Bronchial epithelial cell (primary cell): ENCODE measurements at places on chromosomes 6 and 20.
A peak's percentile ranks its signal among the peaks of the same experiment; 100 is the strongest.

GRCh38 chr6:52098721-52099120 is 11.3 kb upstream of the PKHD1 start:
- peak; percentile 15 for DNase-seq

GRCh38 chr6:87375315-87375714 is 30.7 kb downstream of the C6orf163 start:
- DNase-seq: peak; percentile 74

GRCh38 chr6:132199343-132199742 is 201.9 kb downstream of the MOXD1 start:
- DNase-seq: peak; percentile 51

- DNase-seq: no peak
These were observed 23.8 kb downstream of the MYT1 start for GRCh38 chr20:64188091-64188490.

- peak; percentile 20 for DNase-seq
These were observed 2.2 kb upstream of the RWDD1 start for GRCh38 chr6:116568821-116569755.

DNA sequence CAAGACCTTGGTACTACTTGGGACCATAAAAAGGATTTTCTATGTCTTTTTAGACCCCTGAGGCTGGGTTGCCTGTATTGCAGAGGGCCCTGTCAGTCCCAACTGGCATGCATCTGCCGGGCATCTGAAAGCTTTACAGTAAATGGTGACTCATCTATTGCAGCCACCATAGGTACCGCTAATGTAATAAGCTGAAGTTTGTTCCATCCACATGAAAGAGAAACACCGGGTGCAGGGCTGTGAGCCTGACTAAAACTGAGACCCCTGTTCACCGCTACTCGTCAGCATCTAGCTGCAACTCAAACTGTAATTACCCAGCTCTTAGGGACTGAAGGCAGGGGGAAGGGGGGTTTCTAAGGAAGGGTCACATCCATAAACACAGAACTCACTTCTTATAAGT is 49.5 kb downstream of the TRERF1 start:
- peak; percentile 72 for DNase-seq

DNA sequence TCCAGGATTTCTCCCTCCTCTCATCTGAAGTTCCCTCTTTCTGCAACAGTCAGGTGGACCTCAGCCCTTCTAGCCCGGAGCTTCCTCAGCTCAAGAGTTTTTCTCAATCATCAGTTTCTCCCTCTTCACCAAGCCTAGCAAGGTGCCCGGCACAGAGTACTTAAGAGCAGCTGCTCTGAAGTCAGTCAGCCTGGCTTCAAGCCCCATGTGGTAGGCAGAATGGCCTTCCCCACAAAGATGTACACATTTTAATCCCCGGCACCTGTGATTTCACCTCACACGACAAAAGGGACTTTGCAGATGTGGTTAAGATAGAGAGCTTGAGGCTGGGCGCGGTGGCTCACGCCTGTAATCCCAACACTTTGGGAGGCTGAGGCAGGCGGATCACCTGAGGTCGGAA is 15.1 kb upstream of the RBPJL start:
- no peak for DNase-seq

- DNase-seq: peak; percentile 99
These were observed 92.5 kb upstream of the ADGRF1 start for GRCh38 chr6:47134476-47135189.

DNA sequence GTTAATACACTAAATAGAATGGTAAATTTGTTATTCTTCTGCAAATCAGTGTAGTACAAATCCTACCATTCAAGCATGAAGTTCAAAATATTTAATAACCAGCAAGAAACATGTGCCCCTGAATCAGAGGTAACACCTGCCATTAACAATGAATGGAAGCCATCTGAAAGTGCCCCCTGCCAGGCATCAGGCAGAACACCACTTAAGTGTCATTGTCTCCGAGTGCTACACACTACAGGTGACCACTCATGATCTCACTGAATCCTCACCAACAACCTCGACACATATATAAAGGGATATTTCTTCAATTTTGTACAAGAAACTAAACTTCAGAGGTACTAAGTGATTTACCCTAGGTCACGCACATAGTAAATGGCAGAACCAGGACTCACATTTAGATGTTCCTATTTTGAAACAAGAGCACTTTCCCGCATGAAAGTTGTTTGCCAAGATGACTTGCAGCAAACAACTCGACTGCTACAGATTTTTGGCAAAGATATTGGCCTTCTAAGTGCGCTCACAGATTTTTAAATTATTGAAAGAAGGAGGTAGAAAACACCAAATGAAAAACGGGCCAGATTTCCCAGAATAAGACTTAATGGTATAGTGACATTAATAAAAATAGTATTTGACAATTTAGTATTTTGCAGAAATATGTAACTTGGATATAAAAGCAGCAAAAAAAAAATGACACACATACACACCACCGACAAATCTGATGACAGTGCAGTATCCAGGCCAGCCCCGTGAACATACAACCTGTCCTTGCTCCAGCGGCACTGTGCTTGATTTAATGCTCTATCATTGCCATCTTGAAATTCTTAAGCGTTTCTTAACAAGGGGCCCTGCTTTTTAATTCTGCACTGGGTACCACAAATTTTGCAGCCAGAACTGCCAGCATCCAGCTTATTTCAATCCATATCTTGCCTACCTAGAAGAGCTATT is 274.5 kb downstream of the ALDH8A1 start:
- no peak for DNase-seq

GRCh38 chr6:88670369-88670768 is 293.0 kb downstream of the RNGTT start:
- DNase-seq: no peak

- no peak for DNase-seq
These were observed 736 bp downstream of the FAM217B start for GRCh38 chr20:59940956-59941294.

DNA sequence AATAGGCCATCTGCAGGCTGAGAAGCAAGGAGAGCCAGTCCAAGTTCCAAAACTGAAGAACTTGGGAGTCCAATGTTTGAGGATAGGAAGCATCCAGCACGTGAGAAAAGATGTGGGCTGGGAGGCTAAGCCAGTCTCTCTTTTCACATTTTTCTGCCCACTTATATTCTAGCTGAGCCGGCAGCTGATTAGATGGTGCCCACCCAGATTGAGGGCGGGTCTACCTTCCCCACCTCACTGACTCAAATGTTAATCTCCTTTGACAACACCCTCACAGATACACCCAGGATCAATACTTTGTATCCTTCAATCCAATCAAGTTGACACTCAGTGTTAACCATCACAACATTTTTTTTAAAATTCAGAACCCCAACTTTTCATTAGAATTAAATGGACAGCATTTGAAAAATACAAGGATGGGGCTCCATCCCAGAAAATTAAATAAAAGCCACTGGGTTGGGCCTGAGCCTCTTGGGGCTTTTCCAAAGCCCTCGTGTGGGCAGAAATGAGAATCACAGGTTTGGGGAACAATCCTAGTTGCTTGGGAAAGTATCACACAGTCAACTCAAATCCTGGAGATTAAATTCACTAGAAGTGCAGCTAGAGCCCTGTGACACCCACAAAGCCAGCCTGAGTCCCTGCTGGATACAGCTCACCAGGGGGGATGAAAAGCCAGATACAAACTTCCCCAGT is 2.2 kb downstream of the CLDN20 start:
- no peak for DNase-seq
